ENCODE measurements at places on chromosomes 3 and 15.

DNA sequence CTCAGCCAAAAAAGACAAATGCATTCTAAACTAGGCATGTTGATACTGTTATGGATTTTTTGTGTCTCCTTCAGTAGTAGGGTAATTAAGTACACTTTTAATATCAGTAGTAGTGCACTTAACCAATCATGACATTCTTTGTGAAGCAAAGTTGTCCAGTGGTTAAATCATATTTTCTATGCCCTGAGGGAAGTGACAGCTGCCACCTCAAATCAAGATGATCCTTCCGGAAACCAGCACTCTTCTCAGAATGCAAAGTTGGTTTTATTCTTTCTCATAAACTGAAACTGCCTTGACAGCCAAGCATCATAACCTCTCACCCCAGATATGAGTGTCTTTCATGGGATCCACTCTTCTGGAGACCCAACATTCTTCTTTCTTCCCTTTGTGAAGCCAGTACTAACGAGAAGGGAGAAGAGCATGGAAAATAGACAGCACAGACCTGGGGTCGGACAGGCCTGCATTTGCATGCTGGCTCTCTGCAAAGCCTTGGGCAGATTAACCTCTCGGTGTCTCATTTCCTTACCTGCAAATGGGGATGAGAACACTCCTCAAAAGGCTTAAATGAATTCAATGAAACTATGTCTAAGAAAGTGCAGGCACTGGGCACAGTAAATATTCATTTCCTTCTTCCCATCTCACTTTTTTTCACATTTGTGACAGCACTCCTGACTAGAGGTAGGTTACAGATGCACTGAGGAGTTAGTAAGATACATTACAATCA is 13.2 kb downstream of the AAGAB start:
- DNase-seq, result peak; percentile 25

DNA sequence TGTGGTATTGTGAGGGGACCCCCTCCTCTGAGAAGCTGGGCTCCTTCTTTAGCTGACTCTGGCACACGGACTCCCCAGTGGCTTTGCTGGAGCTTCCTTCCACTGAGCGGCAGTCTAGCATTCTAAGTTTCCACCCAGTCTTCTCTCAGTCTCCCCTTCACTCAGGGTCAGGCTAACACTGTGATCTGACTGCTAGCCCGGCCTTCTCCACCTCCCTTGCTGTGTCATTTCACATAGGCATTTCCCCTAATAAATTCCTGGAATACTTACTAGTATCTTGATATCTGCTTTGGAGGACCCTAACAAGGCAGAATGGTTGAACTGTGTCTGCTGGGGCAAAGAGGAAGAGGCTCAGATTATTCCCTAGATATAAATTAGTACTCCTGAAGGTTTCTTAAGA is 106.2 kb upstream of the THBS1 start:
- DNase-seq, result no peak

DNA sequence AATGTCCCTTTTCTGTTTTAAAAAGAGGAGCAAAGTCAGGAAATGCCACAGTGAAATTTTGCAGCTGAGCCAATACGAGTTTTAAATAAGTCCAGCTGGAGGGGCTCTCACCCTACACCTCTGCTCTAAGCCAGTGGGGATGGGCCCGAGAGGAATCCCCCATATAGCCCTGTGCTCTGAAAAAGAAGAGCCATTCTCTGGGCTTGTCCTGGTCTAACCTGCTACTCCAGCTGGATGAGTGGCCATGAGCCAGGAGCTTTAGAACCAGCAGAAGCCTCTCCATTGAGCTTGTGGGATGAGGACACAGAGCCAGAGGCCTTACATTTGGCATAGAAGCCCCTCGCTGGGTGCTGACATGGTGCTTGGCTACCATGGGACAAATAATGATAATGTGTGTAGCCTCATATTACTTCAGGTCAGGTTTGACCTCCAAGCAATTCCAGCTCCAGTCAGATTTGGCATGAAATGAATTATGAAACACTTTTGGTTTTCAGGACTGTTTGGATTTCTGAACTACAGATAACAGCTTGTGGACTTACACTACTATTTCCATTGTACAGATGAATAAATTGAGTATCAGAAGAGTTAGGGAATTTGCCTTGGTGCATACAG is 172.4 kb downstream of the CHST2 start:
- DNase-seq, result peak; percentile 18

DNA sequence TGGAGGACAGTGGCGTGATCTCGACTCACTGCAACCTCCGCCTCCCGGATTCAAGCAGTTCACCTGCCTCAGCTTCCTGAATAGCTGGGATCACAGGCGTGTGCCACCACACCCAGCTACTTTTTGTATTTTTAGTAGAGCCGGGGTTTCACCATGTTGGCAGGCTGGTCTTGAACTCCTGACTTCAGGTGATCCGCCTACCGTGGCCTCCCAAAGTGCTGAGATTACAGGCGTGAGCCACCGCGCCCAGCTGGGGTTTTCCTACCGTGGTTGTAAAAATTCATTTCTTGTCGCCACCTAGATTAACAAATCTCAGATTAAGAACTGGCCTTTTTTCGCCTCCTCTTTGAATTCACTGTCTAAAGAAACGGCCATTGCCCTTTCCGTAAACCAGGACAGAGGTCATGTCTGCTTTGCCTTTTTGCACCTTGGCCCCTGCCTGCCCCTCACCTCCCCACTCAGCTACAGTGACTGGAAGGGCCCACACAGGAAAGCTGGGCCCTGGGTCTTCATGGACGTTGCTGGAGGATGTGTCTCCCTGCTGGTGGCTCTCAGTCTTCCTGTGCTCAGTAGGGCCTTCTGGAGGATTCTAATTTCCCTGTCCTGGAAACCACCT is 17.2 kb downstream of the ZNF710 start:
- no peak for DNase-seq

GRCh38 chr15:90563463-90563862 is 33.7 kb downstream of the CRTC3 start:
- no peak for DNase-seq

GRCh38 chr3:72890166-72890925 is 2.5 kb downstream of the GXYLT2 start:
- DNase-seq, result peak; percentile 14

- DNase-seq, result no peak
Measured at GRCh38 chr3:45460361-45460760, 72.0 kb downstream of the LARS2 start.

GRCh38 chr3:50550079-50550736 is 17.3 kb downstream of the C3orf18 start:
- DNase-seq, result peak; percentile 43

GRCh38 chr3:120524171-120524923 is 71.8 kb upstream of the NDUFB4 start:
- DNase-seq, result peak; percentile 51

GRCh38 chr3:42654331-42655201 is 1.1 kb downstream of the ZBTB47 start:
- peak; percentile 24 for DNase-seq

GRCh38 chr3:184765730-184766074 is 46.3 kb upstream of the VPS8 start:
- DNase-seq, result peak; percentile 99

DNA sequence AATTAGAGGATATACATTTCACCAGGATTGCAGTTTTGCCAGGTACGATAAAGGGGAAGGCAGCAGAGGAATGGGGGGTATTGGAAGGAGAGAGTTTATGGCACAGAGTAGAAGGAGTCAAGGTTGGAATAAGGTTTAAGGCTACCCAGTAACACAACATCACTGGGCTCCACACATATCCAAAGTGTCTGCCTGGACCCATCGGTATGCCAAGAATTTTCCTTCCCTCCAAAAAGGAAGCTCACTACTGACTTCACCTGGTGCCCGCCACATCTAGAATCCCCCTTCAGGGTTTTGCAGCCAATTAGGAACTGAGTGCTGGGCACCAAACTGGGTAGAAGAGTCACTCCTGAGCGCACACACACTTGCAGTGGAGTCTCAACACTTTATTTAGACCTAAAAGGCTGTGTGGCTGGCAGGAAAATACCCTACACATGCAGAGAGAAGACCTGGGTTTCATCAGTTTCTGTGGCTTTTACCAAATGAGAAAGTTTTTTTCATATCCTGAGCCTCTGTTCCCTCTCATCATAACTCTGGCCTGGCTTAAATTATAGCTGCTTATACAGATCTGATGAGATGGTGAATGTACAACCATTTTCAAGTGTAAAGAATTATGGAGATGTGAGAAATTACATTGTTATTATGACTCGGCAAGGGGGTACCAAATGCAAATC is 190.8 kb upstream of the LPP start:
- no peak for DNase-seq

DNA sequence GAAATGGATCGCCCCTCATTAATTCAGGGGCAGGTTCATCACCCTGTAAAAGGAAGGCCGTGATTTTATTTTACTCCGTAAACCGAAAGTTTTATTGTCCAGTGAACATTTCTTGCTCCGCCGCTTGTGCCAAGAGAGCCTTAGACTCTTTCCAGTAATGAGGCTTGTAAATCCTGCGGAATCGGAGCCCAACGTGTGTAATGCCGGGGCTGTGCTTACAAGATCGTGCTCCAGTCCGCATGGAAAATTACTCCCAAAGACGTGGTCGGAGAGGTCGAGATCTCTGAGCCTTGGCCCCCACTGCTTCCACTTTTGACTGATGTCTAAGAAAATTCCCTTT is 649 bp upstream of the PLOD2 start:
- DNase-seq, result peak; percentile 44

DNA sequence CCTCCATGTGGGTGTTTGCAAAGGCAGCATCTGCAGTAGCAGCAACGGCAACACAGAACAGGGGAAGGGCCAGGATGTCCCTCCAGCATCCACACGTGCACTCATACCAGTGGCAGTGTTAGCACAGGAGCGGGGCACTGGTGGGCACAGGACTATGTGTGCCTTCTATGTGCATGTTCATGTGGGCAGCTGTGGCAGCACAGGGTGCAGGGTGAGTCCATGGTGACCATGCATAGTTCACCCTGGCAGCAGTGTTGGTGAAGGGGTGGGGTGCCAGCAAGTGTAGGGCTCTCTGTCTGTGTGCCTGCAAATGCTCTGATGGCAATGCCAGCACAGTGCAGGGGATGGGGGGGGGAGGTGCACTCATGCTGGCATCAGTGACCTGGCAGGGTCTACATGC is 222.1 kb upstream of the SOX14 start:
- DNase-seq, result no peak

GRCh38 chr3:197336348-197336747 is 37.9 kb upstream of the DLG1 start:
- no peak for DNase-seq

GRCh38 chr15:64046421-64047153 is at the start of gene DAPK2:
Gene DAPK2, minus strand, starts transcription at chr15:64046485. Its CDS starts 6,224 bp downstream, at chr15:64040261.
- peak; percentile 65 for DNase-seq

GRCh38 chr3:177111541-177111949 is 85.7 kb downstream of the TBL1XR1 start:
- DNase-seq, result peak; percentile 48

DNA sequence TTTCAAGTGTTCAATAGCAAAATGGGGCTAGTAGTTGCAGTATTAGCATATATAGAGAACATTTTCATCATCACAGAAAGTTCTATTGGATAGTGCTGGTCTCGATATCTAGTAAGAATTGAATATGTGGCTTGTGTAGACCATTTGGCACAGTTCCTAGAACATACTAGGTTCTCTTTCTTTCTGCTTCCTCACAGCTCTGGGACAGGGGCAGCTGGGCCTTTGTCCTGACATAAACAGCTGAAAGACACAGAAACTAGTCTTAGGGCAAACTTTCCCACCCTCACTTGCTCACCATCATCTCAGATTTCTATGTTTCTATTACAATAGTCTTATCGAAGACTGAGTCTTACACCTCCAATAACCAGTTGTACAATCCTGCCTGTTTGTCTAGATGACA is 63.7 kb upstream of the DLG1 start:
- no peak for DNase-seq

DNA sequence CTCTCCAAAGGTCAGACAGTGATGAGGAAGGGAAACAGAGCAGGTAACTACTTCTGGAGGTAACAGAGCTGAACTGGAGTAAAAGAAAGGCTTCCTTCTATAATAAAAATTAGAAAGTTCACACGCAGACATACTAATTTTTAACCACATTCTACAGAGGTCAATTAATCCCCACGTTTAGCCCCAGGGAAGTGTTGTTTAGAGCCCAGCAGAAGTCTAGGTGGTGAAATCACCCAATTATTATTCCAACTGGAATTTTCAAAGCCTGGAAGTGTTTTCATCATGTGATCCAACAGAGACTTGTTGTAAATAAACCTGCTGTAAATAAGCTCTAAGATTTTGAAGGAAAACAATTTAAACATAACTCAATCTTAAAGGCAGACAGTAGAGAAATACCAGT is 6.8 kb downstream of the ALDH1A2 start:
- peak; percentile 19 for DNase-seq

GRCh38 chr15:43212299-43212698 is 8.5 kb downstream of the EPB42 start:
- DNase-seq, result no peak

DNA sequence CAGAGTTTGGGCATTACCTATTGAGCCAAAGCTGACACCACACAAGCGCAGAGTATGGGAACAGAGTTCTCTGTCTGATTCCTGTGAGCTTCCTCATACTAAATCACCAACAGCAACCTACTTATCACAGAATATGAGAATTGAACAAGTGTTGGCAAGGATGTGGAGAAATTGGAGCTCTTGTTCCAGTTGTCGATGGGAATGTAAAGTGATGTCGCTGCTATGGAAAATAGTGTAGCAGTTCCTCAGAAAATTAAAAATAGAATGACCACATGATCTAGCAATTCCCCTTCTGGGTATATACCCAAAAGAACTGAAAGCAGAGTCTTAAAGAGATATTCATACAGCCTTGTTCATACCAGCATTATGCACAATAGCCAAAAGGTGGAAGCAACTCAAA is 33.4 kb downstream of the CD86 start:
- no peak for DNase-seq

DNA sequence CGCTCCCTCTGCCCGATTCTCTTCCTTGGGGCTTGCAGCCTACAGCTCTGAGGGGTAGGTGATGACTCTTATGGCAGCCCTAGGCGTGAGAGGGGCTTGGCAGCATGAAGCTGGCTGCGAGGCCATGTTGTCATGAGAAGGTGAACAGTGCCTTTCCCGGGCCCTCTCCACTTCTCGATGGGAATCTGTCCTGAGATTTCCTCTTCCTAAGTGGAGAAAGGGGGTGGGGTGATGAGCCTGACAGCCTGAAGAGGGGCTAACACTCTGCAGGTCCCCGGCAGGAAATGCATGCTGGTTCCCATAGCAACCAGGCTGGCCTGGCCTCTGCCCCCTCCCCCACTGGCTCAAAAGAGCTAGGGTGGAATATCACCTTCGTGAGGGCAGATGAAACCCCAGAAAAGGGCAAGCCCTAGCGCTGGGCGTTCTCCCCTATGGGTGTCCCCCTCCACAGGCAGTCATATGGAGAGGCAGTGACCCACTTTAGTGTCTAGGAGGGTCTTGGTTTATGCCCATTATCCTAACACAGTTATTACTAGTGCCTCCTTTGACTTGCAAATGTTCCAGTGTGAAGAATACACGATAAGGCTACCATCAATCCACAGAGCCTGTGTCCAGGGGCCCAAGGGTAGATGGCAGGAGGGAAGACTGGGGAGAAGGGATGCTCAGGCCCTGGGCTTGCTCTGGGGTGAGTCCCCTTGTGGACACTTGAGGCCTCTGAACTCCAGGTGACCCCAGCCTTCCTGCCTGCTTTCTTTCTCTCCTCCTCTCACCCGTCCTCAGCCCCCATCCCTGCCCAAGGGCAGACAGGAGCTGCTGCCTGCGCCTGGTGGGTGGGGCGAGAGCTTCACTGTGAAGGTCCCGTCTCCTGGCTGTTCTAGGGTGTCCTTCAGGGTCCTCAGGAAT is 13.2 kb downstream of the EPHB3 start:
- DNase-seq, result no peak

- DNase-seq, result no peak
Measured at GRCh38 chr15:25712192-25712960, 150.8 kb downstream of the ATP10A start.
